Mesothelial cell of epicardium (in vitro differentiated cells): ENCODE measurements at places on chromosomes 3 and 15.

GRCh38 chr3:155326901-155327300 lies 33.4 kb upstream of the STRIT1 start:
- DNase-seq, result no peak

GRCh38 chr15:69783211-69783610 lies 314.5 kb downstream of the TLE3 start:
- DNase-seq, result no peak

DNA sequence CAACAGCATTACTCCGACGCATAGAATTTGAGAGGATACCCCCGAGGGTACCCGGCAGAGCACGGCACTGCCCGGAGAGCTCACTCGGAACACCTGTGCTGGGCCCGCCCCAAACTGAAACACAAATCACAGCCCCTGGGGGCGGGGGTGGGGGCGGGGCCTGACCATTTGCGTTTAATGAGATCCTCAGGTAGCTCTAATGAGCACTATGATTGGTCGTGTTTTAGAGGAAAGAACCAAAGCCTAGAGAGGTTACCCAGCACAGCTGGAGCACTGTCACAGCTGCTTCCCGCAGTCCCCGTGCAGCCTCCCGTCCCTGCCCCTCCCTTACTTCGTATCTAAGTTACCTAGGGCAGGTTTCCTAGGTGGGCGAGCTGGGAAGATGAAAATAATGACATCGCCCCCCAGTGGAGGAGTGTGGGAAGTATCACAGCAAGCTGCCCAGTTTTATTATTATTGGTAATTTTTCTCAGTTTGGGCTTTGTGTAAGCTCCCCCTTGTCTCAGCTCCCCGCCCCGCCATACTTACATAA lies 187.1 kb downstream of the PDE8A start:
- no peak for DNase-seq

- DNase-seq, result no peak
Observed at GRCh38 chr3:171672538-171672937, 137.7 kb downstream of the PLD1 start.

- no peak for DNase-seq
Observed at GRCh38 chr15:90009301-90010022, 8.3 kb downstream of the ZNF710 start.

GRCh38 chr15:72796515-72797337 lies 13.2 kb upstream of the ADPGK start:
- peak; percentile 61 for DNase-seq

DNA sequence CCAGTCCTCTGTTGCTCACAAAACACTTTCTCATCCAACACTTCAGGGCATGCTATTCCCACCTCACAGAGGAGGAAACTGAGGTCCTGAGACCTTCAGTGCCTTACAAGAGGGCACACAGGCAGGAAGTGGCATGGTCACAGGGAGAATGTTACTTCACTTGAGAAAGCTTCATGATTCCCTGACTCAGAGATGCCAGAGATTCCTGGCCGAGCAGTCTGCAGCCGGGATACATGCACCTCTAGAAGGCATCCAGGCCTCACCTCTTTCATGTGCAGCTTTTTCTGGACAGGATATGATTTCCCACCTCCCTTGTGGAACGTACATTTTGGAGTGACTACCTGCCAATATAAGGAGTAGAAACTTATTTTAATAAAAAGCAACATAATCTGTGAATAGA lies 2.8 kb upstream of the SST start:
- no peak for DNase-seq

DNA sequence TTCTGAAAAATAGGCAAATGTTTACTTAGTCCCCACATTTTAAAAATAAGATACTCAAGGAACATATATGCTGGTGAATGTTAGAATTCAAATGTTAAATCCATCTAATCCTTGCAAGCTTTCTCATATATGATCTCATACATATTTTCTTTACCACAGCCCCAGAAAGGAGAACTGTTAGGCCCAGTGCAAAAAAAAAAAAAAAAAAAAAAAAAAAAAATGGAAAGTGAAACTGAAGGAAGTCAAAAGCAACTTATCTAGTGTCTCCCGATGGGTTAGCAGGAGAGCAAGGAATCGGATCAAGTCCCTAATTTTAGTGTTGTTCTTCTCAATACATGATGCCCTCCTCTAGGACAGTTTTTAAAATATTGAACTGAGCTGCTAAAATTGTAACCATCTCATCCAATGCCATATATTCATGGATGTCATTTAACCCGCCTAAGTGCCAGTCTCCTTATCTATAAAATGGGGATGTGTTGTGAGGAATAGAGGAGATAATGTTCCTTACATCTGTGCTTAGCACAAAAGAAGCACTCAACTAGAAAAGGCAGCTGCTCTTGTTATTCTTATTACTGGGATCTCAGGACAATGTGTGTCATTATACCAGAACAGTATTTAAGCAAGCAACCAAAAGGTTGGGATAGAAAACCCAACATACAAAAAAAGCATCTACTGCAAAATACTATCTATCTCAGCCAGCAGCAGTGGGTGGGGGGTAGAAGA lies 279.7 kb downstream of the MAGI1 start:
- DNase-seq, result no peak

DNA sequence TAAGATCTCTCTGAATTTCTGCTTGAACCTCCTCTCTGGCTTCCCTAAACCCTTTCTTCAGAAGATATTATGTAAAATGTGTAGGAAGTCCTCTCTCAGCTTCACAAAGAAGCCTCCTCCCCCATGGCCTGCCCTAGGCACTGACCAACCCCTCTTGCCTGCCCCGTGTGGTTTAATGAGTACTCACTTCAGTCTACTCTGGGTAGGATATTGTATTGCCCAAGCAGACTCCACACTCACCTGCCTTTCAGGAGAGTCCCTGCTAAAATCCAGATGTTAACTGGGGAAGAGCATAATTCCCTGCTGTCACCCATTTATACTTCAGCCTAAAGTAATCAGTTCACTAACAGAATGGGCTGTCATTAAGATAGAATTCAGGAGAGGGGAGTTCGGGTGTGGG lies 2.6 kb upstream of the AGBL1 start:
- DNase-seq, result no peak

- DNase-seq, result no peak
Observed at GRCh38 chr3:79187426-79187825, 580.4 kb downstream of the ROBO1 start.
